ENCODE measurements at places on chromosomes 7 and 10.
A peak's percentile ranks its signal among the peaks of the same experiment; 100 is the strongest.

GRCh38 chr10:60176925-60177324 is 212.8 kb downstream of the ANK3 start:
- no peak overlapping the region for H3K4me3 ChIP-seq
- no peak for DNase-seq
- H3K4me1 ChIP-seq: peaks cover 2% of the 10 kb centered on the region
- H3K27ac ChIP-seq: no peak overlapping the region
- peaks cover 19% of the 10 kb centered on the region for H3K36me3 ChIP-seq

- no peak overlapping the region for H3K4me3 ChIP-seq
- DNase-seq: no peak
- H3K27ac ChIP-seq: no peak overlapping the region
- no peaks in the 10 kb centered on the region for H3K4me1 ChIP-seq
Observed at GRCh38 chr10:133042816-133043215, 44.9 kb upstream of the ADGRA1 start.

DNA sequence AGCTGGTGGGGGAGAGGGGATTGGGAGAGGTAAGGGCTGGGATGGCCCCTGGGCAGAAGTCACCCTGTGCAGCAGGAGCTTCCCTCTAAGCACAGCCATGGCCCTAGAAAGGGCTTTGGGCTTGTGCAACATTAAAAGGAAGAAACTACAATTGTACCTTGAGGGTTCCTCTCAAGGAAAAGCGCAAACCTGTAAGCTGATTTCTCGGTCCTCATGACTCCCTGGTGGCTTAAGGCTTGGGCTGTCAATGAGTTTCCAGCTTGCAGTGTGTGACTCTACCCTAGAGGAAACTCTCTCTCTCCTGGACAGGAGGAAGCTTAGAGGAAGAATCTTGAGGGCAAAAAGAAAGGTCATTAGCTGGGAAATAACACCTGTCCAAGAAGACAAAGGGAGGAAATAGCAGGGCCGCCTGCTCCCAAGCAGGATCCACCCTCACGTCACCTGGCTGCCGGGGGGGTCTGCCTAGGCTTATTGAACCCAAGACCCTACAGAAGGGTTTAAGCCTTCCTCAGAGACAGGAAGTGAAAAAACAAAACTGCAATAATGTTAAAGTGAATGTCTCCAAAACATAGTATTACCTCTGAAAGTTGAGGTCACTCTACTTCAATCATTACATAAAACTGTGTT is 112.5 kb downstream of the WDR11 start:
- H3K27ac ChIP-seq: no peak overlapping the region
- H3K27me3 ChIP-seq: peaks cover 49% of the 10 kb centered on the region

DNA sequence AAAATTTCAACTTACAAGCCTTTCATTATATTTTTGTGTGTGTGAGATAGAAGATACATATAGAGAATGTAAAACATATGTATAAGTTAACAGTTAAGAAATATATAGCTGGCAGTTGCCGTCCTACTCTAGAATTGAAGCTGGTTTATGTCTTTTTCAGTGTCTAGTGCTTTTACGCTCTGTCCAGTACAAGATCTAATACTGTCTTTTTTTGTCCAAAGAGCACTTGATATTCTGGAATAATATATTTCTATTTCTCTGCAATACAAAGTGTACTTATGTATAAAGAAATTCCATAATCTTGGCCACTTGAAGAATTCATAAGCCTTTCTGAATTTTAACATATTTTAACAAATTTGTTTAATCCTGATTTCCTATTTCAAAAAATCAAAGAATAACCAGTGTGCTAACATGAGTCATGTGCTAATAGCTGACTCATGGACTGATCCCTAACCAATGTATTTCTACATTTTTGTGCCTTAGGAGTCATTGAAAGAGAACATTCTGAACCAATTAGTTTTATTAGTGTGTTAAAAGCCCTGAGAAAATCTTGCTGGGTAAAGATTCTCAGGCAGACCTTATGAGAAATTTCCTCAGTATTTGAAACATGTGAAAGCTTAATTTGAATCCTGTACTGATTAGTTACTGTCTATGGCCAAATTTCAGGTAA is 73.2 kb upstream of the CCAR1 start:
- no peak overlapping the region for H3K27ac ChIP-seq
- H3K4me1 ChIP-seq: peaks cover 2% of the 10 kb centered on the region
- H3K4me3 ChIP-seq: no peak overlapping the region
- H3K27me3 ChIP-seq: no peaks in the 10 kb centered on the region
- DNase-seq: no peak

DNA sequence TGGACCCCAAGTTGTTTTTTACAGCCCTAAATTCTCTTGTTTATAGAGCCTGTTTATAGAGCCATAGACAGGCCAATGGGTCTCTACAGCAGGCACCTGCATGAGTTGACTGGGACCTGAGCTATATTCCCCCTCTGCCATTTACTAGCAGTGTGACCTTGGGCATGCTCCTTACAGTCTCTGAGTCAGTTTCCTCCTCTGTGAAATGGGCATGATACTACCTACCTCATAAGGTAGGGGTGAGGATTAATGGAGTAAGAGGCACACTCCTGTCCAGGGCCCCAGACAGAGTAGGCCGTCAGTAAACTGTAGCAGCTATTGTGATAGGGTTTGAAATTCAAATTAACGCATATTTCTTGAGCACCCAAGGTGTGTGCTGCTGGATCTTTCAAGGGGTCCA is 138.1 kb downstream of the TCF7L2 start:
- no peak overlapping the region for H3K4me3 ChIP-seq
- H3K27ac ChIP-seq: no peak overlapping the region
- DNase-seq: no peak
- no peaks in the 10 kb centered on the region for H3K27me3 ChIP-seq
- H3K36me3 ChIP-seq: no peaks in the 10 kb centered on the region
- no peaks in the 10 kb centered on the region for H3K4me1 ChIP-seq

DNA sequence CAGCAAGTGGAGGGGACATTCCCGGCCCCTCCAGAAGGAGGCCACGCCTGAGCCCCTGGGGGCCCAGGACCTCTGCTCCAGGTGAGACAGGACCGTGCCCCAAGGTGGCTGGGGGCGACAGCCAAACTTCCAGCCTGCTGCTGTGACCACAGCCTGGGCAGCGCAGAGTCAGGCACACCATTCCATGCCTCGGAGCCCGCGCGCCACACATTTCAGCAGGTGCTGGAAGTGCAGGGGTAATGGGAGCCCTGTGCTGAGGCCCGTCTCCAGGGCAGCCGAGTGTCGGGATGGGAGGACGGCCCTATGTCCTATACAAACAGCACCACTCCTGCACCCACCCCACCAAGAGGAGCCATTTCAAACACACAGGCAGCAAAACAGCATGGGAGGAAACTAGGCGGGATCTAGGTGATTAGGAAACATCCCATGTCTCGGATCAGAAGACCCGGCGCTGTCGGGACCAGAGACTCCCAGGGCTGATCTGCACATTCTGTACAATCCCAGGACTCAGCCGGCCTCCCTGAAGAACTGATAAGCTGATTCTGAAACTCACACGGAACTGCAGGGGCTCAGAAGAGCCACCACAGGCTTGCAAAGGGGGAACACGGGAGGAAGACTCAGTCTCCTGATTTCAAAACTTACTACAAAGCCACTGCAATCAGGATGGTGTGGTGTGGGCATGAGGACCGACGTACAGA is 272.3 kb downstream of the ELFN1 start:
- H3K27ac ChIP-seq: peak overlapping the region; percentile 98
- peak overlapping the region; percentile 49 for H3K4me3 ChIP-seq
- peaks cover 3% of the 10 kb centered on the region for H3K36me3 ChIP-seq
